Activated naive CD4-positive, alpha-beta T cell treated with Interleukin-2 at 50 U/mL for 16 hours (primary cell): ENCODE measurements at places on chromosomes 4 and X.

DNA sequence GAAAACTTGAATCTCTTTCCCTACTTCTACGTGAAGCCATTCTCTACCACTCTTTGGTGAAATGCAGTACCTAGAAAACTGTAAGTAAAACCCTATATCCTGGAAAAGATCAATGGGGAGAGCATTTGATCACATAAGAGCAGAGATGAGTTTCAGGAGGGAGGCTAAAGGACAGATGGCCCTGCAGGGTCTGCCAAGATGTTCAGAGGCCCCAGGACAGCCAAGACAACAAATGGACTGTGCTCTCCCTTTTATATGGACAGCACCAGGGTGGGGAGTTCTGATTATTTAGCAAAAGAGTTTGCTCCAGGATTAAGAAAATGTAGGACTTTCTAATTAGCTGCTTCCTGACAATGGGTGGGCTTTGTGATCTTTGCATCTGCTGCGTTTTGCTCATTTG, 101.7 kb downstream of the DCK start:
- no peak for DNase-seq

- no peak for DNase-seq
Observed at GRCh38 chr4:113555868-113556267, 205.7 kb downstream of the CAMK2D start.

- DNase-seq: no peak
Observed at GRCh38 chr4:169051761-169052593, 41.9 kb upstream of the CBR4 start.

DNA sequence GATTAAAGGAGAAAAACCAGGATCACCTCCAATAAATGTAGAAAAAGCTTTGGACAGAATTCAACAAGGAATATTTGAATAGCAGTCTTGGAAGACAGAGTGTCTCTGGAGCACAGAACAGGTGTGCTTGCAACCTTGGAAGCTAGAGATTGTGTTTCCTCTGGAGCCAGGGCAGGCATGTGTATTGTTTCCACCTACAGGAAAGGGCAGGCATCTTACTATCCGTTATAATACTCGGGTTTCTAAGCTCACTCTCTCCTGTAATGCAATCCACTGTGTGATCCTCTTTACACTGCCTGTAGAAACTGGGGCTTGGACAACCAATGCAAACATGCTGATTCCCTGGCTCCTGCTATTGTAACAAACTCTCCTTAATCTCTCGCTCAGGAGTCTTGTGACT, 14.4 kb downstream of the CCDC110 start:
- DNase-seq: no peak

DNA sequence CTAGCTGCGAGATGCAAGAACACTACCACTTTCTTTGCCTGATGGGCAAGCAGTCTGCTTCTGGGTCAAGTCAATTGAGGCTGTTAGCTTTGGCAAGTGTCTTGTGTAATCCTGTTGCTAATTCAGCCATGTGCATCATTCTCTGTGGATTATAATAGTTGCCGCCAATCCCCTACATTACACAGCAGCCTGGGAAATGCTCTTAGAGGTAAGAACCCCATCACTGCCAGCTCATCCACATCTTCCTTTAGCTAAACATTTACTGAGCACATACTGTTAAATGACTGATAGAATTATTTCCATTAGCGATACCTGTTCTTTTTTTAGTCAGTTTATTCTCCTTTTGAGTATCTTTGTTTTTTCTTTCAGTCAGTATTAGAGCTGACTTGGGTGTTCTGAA, 116.2 kb downstream of the CBR4 start:
- DNase-seq: no peak

DNA sequence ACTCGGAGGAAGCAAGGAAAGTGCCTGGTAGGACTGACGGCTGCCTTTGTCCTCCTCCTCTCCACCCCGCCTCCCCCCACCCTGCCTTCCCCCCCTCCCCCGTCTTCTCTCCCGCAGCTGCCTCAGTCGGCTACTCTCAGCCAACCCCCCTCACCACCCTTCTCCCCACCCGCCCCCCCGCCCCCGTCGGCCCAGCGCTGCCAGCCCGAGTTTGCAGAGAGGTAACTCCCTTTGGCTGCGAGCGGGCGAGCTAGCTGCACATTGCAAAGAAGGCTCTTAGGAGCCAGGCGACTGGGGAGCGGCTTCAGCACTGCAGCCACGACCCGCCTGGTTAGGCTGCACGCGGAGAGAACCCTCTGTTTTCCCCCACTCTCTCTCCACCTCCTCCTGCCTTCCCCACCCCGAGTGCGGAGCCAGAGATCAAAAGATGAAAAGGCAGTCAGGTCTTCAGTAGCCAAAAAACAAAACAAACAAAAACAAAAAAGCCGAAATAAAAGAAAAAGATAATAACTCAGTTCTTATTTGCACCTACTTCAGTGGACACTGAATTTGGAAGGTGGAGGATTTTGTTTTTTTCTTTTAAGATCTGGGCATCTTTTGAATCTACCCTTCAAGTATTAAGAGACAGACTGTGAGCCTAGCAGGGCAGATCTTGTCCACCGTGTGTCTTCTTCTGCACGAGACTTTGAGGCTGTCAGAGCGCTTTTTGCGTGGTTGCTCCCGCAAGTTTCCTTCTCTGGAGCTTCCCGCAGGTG, 637 bp downstream of the AR start:
- no peak for DNase-seq

DNA sequence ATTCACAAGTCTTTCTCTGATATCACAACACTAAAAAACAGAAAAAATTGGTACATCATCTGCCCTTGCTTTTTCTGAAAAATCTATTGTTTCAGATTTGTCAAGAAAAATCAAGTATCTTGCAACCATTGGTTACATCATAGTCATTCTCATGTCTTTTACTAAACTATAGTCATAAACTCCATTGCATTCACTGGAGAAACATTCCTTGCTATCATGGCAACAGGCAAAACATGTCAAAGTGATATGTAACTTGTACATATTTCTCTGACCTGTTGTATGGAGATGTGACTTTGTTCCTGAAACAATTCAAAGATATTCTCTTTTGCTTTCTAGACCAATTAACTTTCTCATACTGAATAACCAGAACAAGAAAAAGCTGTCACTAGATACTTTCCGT, 121.9 kb upstream of the ANK2 start:
- DNase-seq: no peak
